Tongue (tissue), 3 donors: ENCODE measurements at places on chromosomes 4 and X. TPM values are rescaled to one million over a fixed set of nuclear protein-coding genes. Genes with fewer than 3 reads are reported as not detected.

- no peak for DNase-seq
Observed at GRCh38 chrX:23478056-23478455, 143.4 kb downstream of the PTCHD1 start.

- DNase-seq = no peak
Observed at GRCh38 chrX:22202251-22202650, 70.5 kb upstream of the CBLL2 start.

- DNase-seq = no peak
Observed at GRCh38 chr4:168527560-168527959, 30.7 kb downstream of the PALLD start.

DNA sequence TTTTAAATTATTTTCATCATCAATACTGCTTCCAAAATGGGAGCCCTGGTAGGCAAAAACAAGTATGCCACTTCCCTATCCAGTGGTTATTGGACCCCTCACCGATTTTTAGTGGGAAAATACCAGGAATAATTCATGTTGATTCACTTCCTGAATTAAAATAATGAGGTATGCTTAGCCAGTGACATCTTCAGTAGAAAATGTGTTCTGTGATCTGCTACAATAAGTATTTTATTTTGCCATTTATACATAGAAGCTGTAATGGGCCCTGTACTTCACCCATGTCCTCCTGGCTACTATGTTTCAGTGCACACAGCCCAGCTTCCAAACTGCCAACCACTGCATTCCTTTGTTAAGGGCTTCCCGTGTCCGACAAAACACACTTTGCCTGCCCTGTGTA lies 41.0 kb upstream of the KLHL34 start:
- DNase-seq = no peak

GRCh38 chrX:154530286-154530685 lies 14.3 kb upstream of the FAM3A start:
- DNase-seq = no peak

DNA sequence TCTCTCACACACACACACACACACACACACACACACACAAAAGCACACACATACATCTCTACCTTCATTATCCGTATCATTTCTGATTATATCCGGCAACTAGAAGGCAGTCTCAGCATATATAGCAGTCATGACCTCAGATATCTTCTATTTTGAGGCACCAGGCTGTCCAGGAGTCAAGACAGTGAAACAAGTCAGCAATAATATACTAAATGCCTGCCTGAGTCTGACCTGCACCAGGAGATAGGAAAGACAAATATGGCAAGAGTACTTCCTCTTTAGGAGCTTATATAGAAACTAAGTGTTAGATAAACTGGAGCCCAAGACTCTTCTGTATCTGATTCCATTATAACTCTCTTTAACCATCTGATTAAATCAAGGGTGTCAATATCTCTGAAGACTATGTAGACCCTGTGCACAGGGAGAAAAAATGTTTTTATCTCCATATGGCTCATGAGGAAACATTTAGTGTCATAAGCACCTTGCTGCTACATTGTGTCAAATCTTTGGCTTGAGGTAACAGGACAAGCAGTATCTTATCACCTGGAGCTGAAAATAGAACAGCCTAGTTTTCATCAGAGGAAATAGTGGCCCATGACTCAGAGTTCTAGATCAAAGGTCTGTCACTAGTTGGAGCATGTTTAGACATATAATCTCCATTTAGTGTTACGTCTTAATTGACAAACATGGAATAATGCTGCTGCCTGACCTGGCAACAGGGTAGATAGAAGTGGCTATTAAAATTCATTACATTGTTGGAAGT lies 27.0 kb upstream of the FAM47B start:
- no peak for DNase-seq

DNA sequence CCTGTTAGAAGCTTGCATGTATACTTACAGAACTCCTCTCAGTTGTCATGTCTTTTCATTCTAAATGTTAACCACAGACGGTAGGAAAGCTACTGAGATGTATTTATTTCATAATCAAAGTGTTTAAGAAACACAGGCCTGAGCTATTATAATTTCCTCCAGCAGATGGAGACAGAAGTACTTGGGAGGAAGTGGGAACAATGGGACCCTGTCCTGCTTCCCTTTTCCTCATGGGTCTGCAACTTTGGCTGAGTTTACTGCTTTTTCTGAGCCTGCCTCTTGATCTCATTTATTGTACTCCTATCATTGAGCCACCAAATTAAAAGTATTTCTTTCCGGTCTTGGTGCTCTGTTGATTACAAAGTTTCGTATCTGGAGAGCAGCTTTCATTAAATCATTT lies 67.7 kb upstream of the SPANXN2 start:
- peak; percentile 1 for DNase-seq

The PAGE5 gene
- total RNA-seq = not detected
